ENCODE measurements at places on chromosomes 7 and 10.
A peak's percentile ranks its signal among the peaks of the same experiment; 100 is the strongest.

- no peak for DNase-seq
Observed at GRCh38 chr7:12244129-12244528, 33.0 kb downstream of the TMEM106B start.

DNA sequence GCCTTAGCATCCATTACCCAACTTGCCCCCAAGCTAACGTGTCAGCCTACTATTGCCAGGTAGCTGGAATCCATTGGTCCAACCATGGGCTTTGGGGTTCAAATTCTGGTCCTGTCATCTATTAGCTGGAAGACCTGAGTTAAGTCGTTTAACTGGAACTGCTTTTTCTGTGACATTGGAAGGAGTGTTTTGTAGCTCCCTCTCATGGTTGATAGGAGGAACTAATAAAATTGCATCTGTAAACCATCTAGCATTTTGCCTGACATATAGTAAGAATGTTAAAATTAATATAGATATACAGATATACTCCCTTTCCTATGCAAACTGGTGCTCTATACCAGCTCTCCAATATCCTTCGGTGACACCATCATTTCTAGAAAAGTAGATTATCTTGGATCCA lies 23.8 kb upstream of the SLF2 start:
- DNase-seq, result no peak

GRCh38 chr7:116145245-116145852 lies 65.0 kb upstream of the TES start:
- DNase-seq, result no peak

DNA sequence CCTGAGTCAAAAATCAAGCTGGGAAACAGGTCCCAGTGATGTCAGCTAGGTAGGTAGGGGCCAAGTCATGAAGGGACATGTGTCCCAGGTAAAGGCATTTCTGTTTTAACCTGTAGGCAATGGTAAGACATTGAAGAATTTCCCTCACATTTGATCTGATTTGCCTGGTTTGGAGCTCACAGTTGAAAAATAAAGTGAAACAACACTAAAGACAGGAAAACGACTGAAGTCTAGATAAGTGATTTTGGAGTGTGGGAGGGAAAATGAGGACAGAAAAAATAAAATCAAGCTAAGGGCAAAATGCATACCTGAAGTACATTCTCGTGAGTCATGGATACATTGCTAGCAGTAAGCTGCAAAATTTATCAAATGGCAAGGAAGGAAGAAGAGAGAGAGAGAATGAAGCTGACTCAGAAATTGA lies 169.9 kb downstream of the SKIDA1 start:
- DNase-seq, result no peak

GRCh38 chr7:91135300-91135699 lies 128.9 kb upstream of the FZD1 start:
- no peak for DNase-seq

- DNase-seq, result no peak
Observed at GRCh38 chr10:76149602-76150138, 718.2 kb downstream of the LRMDA start.

DNA sequence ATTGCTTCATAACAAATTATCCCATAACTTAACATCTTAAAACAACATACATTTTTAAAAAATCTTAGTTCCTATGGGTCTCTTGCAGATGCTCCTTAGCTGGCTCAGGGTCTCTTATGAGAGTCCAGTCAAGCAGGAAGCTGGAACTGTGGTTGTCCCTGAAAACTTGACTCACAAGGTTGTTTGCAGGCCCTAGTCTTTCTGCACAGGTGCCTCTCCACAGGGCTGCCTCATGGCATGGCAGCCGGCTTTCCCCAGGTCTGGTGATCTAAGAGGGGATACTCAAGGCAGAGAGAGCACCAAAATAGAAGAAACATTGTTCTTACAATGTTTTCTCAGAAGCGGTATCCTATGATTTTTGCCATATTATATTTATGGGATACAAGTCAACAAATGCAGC lies 127.1 kb downstream of the CDK14 start:
- DNase-seq, result no peak

GRCh38 chr7:7970531-7971307 lies 2.1 kb downstream of the GLCCI1 start:
- DNase-seq, result peak; percentile 44

GRCh38 chr7:4137552-4137951 lies 544.5 kb upstream of the FOXK1 start:
- DNase-seq, result no peak

DNA sequence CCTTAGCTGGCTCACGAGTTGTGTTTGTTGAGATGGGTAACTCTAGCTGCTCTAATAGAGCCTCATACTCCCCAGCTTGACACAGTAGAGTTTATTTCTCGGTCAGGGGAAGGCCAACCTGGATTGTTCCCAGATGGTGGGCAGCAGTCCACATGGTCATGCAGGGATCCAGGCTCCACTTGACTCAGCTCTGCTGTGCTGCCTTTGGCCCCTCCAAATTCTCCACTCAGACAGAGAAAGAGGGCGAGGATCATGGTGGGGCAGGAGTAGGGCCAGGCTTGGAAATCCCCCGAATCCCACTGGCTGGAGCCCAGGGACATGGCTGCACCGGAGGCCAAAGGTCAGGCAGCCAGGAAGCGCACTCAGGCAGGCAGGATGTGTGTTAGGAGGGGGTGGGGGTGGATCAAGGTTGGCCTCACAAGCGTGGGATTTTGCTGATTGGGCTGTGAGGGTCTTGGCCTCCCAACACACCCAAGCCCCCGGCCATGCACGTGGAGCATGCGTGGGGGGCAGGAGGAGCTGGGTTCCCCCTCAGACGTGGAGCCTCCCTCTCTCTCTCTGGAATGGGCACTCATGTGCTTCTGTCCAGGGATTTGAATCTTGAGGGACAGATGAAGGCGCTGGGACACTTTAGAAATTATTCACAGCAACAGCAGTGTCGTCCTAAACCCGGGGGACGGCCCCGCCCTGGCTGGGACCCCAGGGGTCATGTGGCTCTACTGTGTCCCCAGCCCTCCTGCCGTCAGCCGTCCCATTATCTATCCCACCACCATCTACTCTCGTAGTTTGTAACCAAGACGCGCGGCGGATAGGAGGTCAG lies 44.8 kb downstream of the PDGFA start:
- DNase-seq, result no peak

DNA sequence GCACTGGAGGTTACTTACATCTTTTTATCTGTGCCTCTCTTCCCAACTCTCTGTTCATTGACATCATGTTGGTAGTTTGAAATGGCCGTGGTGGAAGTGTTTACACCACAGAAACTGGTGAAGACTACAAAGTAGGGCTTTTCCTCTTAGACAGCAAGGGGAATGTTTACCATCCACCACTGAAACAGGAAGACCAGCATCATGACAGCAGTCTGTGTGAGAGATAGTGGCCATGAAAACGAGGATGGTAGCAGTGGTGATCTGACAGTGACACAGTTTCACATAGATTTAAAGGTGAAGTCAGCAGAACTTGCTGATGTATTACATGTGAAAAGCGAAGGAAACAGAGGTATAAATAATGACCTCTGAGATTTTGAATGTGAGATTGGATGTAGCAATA lies 115.7 kb downstream of the CCDC71L start:
- DNase-seq, result no peak

GRCh38 chr10:69045441-69046300 lies 42.2 kb upstream of the SRGN start:
- DNase-seq, result no peak

DNA sequence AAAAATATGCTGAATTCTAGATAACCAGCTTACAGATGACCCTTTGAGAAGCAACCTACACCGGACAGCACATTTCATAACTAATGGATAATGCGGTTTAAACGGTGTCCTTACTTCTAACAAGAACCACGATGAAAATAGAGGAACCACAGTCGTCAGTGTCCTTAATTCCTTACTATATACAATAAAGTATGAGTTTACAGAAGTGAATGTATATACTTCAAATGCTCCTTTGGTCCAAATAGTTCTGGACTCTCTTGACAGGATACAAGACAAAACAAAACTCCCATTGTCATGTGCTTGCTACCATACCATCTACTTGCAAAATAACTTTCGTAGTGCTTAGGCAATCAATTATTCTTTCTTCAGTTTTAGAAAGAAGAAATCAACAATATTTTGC lies 2.4 kb downstream of the NAMPT start:
- no peak for DNase-seq

DNA sequence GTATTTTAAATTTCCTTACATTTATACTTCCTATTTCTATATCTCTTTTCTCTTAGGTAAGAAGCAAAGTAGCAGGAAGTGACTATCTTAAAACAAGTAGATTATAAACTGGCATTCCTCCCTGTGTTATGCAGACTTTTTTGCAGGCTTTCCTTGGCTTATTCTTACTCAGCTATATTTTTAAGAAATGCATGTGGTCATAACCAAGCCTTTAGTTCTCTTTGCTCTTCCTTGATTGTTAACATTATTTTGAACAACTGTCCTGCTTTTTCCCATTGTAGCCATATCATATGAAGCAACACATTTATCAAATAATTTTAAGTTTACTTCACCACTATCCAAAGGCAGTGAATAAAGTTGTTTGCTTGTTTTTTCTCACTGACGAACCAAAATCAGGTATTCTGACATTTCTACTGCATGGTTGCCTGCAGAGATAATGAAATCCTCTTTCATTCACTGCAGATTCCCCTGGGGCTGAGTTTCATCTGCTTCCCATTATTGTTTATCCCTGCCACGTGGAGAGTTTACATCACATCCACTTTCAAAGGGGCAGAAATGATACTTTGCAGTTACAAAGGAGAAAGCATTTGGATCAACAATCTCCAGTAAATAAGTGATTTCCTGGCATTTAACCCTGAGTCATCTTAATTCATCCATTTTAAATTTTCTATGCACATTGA lies 389.9 kb upstream of the SEMA3C start:
- no peak for DNase-seq

DNA sequence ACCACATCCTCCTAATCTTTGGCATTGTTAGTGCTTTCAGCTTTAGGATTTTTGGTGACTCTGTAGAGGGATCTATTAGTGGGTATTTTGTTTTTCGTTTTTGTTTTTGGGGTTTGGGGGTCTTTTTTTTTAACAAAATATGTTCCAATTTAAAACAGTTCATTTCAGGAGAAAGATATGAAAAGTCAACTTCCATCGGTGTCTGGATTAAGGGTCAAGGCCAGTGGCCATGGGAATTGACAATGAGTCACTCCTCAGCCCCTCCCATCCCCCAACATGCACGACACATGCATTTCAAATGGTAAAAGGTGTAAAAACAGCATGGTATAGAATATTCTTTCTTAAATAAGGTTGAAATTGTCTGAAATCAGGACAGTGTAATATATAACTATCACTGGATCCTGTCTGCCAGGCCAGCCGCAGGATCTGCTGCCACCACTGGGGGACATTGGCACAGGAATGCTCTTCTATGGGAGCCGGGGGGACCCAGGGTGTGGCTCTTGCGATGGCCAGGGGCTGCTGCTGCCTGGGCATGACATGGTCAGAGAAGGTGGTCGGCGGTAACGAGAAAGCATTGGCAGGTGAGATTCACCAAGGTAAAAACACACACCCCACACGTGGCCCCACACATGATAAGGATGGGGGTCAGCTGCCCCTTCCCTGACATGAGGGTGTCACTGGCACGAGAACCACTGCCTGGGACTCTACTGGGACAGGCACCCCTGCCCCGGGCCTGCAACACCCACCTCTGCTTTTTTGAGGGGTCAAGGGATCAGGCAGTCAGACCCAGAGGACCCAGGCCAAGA lies 126.2 kb upstream of the KCTD7 start:
- DNase-seq, result no peak

DNA sequence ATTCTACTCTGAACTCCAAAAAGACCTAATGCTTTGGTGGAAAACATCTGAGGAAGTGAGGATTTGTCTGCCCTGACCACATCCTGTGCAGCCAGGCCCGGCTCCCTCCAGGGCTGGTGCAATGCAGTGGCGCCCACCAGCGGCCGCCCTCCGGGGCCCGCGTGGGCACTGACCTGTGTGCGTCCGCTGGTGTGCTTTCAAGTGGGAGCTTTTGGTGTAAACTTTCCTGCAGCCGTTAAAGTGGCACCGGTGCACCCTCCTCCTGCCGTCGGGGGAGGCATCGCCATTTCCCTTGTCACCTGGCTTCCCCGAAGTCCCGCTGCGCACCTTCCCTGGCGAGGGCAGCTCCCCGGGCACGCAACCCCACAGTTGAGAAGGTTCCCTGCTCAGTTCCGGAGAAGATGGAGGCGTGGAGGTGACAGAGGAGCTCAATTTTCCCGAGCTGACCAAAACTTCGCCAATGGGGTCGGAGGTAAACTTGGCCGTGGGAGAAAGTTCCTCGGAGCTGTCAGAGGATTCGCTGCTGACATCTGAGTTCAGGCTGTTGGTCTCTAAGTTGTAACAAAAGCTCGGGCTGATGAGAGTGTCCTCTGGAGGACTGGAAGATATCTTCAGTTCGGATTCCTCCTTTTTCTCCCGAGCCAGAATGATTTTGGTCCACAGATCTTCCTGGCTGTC lies 3.4 kb downstream of the KLF6 start:
- DNase-seq, result no peak

DNA sequence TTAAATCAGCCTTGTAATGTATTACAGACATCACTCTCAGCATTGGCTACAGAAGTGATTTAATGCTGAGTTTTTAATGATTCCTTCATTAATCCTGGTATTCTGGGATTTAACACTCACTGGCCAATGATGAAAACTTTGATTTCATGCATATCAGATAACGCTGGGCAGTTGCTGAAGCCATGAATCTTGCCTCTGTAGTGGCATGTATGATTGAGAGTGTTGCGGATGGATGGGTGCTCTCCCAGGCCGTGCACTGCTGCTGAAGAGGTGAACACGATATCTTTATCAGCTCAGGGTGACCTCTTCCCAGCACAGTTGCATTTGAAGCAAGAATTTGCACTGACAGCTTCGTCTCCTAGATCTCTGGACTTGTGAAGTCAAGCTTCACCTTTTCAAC lies 168.7 kb downstream of the LRRC4 start:
- no peak for DNase-seq

DNA sequence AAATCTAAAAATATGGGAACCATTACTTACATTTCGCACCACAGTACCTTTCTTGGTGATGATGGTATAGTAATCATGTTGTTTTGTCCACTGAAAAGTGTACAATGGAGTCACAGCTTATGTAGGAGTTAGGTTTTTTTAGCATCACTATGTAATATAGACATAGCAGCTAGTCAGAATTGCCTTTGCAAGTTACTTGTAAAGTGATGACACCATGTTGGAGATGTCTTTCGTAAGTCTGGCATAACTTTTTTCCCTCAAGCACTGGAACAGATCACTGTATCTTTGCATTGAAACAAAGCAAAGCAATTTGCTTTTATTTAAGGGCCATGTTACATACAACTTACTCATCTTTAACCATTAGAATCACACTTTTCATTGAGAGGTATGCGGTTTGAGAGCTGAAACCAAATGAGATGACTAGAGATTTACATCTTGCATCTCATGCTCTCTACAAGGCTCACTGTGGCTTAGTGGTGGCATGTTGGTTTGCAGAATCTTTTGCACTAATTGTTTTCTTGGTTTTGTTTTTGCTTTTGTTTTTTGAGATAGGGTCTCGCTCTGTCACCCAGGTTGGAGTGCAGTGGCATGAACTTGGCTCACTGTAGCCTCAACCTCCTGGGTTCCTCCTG lies 18.3 kb downstream of the UBN2 start:
- DNase-seq, result no peak

All from putamen (tissue), 1 donor.